Naive thymus-derived CD8-positive, alpha-beta T cell (primary cell): ENCODE measurements at places on chromosomes 11 and 22. TPM values are rescaled to one million over a fixed set of nuclear protein-coding genes. Genes with fewer than 3 reads are reported as not detected.

The C1QTNF6 gene
- total RNA-seq, result 25.7 TPM

The CLMP gene
- total RNA-seq, result not detected

The TYR gene
- not detected for total RNA-seq

The ACR gene
- not detected for total RNA-seq

The TSPAN4 gene
- total RNA-seq, result 6.0 TPM

The MUC2 gene
- not detected for total RNA-seq
